GM18507 (cell line): ENCODE measurements at places on chromosomes 5 and 9.

DNA sequence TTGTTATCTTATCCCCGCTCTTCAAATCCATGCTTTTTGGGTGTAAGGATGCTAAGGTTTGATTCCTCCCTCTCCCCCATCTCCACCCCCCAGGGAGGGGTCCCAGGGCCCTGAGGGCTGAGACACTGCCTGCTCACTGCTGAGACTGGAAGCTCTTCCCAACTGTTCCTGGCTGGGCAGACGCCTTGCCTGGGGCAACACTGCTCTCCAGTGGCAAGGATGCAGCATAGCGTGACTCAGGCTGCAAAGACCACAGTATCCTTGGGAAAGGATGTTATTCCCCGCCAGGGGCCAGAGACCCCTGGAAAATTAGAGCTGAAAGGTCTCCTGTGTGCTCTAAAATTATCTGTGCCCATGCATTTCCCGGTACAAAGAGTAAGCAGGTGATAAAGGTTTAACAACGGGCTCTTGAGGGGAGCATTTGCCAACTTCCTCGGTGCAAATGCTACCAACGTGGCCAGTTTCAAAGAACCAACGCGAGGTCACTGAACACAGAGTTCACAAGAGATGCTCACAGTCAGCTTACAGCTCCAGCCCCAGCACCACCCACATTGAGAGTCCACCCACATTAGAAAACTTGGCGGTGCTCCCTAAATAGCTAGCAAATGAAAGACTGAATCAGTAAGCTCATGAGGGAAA, 271.9 kb downstream of the NSG2 start:
- no peak for DNase-seq

DNA sequence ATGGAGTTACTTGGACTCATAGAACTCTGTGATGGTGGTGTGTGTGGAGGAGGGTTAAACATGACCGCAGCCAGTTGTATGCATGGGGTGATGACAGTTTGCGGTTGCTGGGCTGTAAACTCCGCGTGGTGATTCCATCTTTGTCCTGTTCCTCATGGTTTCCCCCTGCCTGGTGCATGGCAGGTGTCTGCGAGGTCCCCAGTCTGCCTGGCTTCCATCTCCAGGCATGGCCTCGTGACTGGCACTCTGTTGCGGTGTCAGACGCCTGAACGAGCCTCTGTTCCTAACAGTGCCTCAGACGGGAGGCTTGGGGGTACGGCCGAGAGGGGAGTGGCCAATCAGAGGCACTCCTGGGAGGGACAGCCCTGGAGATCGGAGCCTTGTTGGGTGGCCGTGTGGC, 33.9 kb upstream of the SH3PXD2B start:
- DNase-seq: no peak

DNA sequence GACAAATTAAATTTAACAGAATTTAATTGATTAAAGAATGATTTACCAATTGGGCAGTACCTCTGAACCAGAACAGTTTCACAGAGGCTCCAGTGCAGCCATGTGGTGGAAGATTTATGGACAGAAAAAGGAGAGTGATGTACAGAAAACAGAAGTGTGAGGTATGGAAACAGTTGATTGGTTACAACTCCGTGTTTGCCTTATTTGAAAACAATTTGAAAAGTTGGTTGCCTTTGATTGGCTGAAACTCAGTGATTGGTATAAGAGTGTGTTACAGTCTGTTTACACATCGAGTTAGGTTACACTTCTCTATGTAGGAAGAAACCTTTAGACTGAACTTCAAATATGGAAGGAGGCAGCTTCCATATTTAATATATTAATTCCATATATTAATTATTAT, 30.1 kb downstream of the KIAA1958 start:
- no peak for DNase-seq

DNA sequence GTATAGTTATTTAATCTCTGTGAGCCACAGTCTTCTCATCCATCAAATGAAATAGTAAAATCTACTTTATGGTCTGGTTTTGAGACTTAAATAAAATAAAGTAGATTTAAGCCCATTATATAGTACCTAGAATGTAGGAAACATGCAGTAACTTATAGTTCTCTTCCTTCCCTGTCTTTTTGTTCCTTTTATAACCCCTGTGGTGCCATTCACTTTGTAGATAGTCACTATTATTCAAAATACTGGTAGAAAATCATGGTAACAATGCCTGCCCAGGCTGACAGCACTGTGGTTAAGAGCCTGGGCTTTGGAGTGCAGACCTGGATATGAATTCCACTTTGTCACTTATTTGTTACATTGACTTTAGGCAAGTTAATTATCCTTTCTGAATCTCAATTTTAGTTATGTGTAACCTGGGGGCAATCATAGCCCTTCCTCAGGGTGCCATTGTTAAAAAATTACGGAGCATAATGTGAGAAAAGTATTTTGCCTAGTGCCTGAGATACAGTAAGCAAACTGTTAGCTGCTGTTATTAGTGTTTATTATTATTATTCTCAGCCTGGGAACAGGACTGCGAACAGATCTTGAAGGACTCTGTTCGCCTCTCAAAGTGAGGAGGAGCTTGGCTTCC, 100.4 kb downstream of the RALGPS1 start:
- DNase-seq: no peak

DNA sequence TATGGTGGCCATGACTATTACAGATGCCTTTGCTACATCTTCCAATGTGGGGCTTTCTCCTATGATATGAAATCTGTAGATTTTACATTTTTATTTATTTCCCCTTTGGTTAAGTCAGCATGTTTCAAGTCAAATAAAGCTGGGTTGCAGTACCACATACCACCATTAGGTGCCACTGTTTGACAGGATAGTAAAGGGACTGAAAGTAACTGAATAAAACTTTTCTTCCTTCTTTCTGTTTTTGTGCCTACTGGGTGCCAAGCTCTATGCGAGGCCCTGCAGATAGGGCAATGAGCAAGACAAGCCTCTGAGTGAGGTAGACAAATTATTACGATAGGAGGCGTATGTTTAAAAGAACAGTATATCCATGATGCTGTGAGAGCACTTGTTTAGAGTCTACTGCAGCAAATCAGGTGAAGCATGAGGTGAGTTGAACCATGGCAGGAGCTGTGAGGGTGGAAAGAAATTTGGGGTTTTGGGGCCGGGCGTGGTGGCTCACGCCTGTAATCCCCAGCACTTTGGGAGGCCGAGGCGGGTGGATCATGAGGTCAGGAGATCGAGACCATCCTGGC, 64.8 kb downstream of the GDNF start:
- no peak for DNase-seq

GRCh38 chr5:106875591-106876297, 795.0 kb downstream of the EFNA5 start:
- DNase-seq: no peak

GRCh38 chr5:72540759-72541438, 33.7 kb upstream of the ZNF366 start:
- DNase-seq: no peak

DNA sequence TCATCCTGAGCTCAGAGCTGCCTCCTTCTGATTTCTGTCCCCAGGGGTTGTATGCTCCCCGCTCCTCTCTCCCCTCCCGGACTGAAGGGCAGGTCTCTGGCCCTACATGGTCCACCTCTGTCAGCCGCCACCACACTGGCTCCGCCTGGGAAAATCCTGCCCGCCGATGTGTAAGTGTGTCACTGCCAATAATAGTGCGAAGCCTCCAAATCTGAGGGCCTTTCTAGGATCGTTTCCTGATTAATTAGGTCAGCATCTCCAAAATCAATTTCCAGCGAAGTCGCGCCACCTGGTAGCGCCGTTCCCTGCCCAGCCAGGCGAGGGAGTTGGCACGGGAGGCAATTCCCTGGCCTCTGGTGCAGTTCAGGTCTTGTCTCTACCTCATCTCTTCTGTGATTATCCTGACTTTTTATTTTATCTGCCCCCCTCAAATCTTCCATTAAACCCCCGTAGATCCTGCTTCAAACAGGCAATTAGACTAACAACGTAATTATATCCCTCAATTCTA, 73.5 kb downstream of the ZNF618 start:
- no peak for DNase-seq
